T-helper 2 cell (primary cell): ENCODE measurements at places on chromosomes 6 and 20.

GRCh38 chr20:61844621-61845020, 221.1 kb downstream of the TAF4 start:
- no peak for DNase-seq

- no peak for DNase-seq
Measured at GRCh38 chr6:152298848-152299735, 338.1 kb downstream of the SYNE1 start.

DNA sequence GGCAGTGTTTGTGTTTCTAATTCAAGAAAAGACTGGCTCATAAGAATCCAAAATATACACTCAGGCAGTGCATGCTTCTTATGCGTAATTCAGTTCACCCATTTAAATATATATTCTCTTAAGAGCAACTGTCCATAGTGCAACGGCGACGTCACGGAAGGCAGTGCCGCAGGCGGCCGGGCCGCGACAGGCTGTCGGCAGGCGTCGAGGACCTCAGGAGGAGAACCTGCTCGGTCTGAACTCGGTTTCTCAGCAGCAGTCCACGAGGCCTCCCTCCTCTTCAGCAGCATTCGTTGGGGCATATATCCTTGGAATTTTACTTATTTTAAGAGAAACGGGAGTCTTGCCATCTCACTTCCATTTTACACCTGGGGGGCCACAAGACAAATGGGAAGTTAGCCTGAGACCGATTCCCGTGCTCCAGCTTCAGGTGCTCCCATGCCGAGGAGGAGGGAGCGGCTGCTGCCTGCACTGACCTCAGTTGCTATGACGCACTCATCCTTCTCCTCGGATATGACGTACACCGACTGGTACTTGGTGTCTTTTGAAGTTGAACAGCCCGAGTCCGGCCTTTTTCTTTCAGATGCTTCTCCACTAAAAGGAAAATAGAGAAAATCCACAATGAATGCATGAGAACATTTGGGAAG, 8.2 kb downstream of the DLL1 start:
- DNase-seq = no peak

DNA sequence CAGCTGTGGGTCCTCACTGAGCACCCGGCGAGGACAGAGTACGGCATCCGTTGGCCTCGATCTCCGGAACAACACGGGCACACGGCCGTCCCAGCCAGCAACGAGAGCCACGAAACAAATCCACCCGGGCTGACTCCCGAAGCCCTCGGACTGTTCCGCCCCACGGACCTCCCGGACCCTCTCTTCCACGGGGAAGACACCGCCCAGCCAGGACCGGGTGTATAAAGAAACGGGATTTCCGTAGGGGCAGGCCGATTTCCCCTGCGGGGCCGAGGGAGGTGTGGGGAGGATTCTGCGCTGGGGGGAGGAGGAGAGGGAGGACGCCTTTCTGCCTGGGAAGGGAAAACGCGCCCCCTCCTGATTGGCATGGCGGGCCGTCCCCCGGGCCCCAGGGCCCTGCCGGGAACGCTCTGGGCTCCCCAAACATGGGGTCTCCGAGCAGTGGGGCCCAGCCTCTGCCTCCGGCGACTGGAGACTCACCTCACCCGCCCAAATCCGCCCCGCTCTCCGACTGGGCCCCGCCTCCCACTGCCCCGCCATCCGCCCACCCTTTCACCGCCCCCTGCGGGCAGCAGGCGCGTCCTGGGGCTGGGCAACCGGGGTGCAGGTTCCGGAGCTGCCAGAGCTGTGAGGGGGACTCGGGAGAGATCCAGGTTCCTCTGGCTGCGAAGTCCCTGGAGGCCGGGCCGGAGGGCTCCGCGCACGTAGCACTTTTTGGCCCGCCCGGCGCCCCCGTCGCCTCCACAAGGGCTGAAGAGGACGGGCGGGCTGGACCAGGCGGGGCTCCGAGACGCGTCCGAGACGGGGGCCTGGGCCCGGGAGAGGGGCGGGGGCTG, 679 bp upstream of the PPDPF start:
- peak; percentile 64 for DNase-seq

- no peak for DNase-seq
Measured at GRCh38 chr6:154012852-154013251, 26.2 kb upstream of the OPRM1 start.

- DNase-seq = no peak
Measured at GRCh38 chr20:3515379-3516170, 44.8 kb downstream of the ATRN start.

DNA sequence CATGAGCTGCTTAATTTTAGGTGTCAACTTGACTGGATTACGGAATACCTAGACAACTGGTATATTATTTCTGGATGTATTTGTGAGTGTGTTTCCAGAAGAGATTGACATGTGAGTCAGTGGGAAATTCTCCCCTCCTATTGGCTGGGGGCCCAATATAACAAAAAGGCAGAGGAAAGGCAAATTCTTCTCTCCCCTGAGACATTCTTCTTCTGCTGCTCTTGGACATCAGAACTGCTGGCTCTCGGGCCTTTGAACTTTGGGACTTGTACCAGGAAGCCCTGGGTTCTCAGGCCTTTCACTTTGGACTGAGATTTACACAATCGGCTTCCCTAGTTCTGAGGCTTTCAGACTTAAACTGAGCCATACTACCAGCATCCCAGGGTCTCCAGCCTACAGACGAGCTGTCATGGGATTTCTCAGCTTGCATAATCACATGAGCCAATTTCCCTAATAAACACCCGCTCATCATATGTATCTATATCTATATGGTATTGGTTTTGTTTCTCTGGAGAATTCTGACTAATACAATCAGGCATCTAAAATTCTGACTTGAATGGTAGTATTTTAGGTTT, 7.6 kb upstream of the BTN3A3 start:
- no peak for DNase-seq

DNA sequence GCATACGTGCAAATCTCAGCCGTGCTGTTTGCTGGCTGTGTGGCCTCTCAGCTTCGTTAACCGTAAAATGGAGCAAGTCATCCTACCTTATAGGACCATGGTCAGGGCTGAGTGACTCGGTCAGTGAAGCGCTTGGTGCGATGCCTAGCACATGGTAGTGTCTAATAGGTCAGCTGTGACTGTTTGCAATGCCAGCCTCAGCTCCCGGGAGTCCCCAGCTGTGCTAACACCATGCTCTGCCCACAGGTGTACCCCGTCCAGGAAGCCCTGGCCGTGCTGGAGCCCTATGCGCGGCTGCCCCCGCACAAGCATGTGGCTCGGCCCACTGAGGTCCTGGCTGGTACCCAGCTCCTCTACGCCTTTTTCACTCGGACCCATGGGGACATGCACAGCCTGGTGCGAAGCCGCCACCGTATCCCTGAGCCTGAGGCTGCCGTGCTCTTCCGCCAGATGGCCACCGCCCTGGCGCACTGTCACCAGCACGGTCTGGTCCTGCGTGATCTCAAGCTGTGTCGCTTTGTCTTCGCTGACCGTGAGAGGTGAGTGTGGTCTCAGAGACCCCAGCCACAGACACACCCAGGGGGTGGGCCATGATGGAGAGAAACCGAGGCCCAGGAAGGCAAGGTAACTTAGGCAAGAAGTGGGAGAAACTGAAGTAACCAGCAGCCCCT, 10.6 kb downstream of the TRIB3 start:
- no peak for DNase-seq

DNA sequence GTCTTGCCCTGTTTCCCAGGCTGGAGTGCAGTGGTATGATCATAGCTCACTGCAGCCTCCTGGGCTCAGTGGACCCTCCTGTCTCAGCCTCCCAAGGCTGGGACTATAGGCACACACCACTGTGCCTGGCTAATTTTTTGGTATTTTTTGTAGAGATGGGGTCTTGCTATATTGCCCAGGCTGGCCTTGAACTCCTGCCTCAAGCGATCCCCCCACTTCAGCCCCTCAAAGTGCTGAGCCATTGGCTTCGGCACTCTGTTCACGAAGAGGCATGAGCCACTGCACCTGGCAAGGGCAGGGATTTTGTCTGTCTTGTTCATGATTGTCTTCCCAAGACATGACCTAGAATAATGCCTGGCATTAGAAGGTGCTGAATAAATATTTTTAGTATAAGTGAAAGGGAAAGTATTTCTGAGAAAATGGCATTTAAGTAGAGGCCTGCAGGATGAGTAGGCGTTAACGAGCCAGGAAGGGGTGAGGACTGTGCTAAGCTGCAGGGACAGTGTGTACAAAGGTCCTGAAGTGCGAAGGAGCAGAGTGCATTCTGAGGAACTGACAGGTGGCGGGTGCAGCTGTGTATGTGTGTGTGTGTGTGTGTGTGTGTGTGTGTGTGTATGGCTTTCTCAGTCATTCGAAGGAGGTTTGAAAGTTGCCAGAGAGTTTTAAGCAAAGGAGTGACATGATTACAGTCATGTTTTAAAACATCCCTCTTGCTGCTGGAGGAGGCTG, 43.0 kb downstream of the VEGFA start:
- DNase-seq = no peak

- peak; percentile 18 for DNase-seq
Measured at GRCh38 chr20:23955896-23956295, 32.7 kb downstream of the GGTLC1 start.

DNA sequence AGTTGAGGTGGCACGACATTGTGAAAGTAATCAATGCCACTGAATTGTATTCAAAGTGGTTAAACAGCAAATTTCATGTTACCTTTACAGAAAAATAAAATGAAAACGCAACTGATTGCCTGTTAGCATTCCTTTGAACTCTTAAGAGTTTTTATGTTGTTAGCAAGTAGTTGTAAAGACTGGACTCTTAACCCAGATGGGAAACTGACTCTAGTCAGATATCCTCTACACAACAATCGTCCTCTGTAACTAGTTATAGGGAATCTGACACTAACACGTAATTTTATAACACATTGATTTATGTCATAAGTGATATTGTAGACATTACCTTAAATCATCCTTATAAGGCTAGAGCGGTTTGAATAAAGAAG, 3.0 kb upstream of the FBXO9 start:
- DNase-seq = no peak

DNA sequence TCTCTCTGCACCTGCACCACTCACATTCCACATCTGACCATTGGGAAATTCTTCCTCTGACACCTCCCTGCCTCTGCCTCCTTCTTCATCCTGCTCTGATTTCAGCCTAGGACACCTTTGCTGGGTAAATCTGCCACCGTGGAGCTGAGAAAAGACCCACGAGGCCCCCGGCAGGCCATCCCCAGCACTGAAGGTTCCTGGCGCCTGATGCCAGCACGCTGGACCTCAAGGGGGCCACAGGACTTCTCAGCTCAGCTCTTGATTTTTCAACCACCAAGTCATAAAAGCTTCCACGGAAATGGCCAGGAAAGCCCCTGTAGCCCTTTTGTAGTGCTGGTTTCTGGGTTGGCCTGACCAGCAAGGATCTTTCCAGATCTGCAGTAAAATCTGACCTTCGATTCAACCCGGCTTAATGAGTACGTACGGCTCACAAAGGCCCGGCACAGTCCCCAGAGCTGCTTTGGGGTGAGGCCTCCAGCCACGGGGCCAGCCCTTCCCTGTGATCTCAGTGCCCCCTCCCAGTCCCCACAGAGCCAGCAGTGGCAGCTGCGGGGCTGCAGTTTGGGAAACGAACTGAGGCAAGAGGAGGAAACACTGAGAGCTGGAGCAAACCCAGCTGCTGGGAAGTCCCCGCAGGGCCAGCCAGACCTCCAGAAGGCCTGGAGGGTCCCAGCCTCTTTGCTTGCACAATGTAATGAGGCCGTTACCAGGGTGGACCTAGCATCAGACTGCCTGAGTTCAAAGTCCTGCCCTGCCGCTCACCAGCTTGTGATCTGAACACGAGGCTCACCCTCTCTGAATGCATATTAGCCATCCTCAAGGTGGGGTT, 157.5 kb downstream of the BMP7 start:
- DNase-seq = no peak

DNA sequence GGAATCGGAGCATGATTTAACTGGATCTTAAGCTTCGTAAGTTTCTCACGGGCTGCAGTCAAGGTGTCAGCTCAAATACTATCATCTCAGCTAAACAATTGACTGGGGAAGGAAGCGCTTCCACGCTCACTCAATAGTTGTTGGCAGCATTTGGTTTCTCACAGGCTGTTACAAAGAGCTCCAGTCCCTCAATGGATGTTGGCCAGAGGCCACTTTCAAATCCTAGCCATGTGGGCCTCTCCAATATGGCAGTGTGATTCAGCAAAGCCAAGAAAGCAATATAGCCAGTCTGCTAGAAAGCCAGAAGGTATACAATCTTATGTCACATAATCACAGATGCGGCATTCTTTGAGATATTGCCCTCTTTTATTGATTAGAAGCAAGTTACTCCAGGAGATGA, 98.3 kb upstream of the PHACTR1 start:
- DNase-seq = no peak

DNA sequence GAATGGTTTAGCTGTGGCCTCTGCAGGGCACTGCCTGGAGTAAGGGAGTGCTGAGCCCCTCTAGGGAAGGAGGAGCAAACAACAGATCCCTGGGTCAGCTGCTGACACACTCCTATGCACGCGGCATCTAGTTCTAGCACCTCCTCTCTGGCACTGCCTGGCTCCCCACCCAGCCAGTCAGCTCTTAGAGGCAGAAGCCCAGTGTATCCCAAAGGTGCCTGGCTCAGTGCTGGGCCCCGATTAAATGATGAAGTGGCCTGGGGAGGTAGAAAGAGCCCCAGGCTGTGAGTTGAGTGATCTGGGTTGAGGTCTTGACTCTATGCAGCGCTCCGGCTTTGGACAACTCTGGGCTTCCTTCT, 7.6 kb upstream of the VEGFA start:
- no peak for DNase-seq

GRCh38 chr6:167136376-167136775, 13.5 kb downstream of the CCR6 start:
- no peak for DNase-seq

DNA sequence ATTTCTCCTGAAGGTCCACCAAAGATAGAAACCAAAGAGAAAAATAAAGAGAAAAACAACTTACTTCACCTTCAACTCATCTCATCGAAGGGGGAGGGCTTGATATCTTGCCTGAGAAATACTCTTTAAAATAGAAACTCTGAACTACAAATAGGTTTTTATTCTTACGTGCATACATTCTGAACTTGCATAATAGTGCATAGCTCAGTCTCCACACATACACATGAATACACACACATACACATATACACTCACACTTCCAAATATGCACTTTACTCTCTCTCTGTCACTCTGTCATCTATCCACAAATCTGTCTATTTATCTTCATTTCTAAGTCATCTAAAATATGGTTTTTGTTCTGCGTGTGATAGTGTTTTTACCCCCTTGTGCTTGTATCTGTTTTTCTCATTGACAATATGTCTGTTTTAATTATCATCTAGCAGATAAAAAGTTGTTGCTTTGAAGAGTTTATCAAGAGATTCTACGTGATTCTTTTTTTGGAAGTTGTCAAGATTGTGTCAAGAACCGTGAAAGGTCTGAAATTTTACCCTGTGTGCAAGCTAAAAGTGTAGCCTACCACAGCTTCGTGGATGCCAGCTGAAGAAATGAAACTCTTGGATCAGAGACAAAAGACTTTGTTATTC, 468.8 kb downstream of the EPM2A start:
- DNase-seq = no peak

DNA sequence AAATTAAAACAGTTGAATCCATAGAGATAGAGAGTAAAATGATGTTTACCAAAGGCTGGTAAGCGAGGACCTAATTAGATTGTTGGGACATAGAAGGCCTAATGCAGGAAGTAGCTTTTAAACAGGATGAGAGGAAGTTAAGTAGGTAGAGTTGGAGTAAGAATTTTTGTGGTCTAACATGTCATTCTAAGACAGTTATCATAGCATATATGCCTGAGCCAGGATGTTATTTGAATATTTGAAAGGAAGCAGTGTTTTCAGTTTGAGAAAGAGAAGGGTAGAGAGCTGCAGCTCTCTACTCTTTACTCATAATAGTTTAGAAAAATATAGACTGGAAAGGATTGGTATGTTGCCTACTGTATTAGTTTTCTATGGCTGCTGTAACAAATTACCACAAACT, 121.6 kb downstream of the MEI4 start:
- no peak for DNase-seq

- DNase-seq = no peak
Measured at GRCh38 chr6:85113934-85114580, 335.8 kb upstream of the NT5E start.
